Globus pallidus (tissue), 1 donor: ENCODE measurements at places on chromosomes 1 and 21.

- DNase-seq = peak; percentile 82
Measured at GRCh38 chr1:199243423-199244061, 604.7 kb downstream of the PTPRC start.

GRCh38 chr1:42336978-42337377 is 1.9 kb upstream of the FOXJ3 start:
- no peak for DNase-seq

GRCh38 chr1:71666609-71667008 is 585.8 kb upstream of the ZRANB2 start:
- no peak for DNase-seq

DNA sequence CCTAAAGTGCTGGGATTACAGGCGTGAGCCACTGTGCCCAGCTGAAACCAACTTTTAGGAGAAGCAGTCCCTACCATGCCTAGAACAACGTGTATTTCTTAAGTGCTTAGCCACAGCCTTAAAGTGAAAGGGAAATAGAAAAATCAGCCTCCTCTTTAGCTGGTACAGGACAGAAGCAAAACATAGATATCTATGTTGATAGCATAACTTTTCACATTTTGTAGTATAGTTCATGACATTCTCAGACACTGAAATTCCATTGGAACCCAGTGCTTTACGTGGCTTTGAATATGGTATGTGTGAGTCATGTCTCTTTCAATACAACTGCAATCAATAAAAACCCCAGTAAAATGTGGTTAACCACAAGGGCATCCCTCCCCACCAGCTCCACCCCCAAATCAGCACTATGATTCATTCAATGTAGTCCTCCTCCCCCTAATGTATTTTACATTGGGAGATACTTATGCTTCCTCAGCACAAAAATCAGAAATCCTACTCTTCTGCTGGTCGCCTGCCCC is 32.1 kb downstream of the TGFB2 start:
- DNase-seq = no peak

DNA sequence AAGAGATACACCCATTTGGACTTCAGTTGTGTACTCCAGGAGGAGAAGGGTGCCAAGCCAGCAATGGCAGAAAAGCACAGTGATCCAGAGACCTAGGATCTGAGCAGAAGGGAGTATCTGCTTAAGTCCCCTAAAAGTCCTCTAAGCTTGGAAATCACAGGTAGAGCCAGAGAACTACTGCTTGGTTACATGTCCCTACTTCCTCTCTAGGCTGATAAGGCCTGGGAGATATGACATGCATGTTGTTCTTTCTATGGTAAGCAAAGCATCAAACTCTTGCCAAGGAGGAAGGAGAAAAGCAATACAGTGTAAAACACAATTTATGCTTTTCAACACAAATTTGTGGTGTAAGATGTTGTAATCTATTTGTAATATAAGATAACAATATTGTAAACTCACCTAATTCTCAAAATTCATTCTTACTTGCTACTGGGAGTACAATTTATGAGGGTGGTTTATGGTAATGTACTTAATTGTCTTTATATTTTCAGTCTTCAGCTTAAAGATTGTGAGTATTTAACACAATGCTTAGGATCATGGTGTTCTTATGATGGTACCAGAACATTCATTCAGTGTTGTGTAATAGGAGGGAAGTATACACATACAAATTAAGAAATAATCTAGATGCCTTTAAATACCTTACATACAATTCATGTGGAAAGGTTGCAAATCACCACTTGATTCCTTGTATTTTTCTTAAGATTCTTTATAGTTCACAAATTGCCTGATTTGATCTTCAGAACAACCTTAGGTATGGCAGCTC is 49.1 kb upstream of the GNG12 start:
- no peak for DNase-seq

GRCh38 chr1:184752656-184753055 is 2.0 kb downstream of the EDEM3 start:
- DNase-seq = no peak

DNA sequence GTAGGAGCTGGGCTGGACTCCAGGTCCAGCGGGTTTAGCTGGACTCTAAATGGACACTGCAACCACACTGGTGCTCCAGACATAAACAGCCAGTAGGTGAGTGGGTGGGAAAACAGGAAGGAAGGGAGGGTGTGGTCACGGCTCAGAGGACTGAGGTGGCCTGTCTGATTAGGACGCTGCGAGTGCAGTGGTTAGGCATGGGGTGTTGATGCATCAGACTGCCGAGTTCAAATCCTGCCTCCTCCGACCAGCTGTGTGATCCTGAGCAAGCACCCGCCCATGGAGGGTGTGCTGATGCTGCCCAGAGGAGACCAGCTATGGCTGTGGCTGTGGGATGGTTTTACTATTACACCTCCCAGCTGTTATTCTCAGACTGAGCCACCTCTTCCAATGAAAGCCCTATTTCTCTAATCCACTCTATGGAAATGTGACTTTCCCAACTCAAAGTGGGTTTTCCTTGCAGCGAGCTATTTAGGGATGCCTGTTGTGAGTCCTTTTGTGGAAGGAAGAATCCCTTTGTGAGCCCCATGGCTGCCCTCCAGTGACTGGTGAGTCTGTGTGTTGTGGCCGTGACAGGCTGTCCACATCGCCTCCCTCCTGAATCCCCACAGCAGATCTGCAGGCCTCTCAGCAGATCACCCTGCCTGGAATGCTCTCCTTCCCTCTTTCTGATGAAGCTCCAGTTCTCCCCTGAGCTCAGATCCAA is 56.6 kb upstream of the EDN2 start:
- no peak for DNase-seq

DNA sequence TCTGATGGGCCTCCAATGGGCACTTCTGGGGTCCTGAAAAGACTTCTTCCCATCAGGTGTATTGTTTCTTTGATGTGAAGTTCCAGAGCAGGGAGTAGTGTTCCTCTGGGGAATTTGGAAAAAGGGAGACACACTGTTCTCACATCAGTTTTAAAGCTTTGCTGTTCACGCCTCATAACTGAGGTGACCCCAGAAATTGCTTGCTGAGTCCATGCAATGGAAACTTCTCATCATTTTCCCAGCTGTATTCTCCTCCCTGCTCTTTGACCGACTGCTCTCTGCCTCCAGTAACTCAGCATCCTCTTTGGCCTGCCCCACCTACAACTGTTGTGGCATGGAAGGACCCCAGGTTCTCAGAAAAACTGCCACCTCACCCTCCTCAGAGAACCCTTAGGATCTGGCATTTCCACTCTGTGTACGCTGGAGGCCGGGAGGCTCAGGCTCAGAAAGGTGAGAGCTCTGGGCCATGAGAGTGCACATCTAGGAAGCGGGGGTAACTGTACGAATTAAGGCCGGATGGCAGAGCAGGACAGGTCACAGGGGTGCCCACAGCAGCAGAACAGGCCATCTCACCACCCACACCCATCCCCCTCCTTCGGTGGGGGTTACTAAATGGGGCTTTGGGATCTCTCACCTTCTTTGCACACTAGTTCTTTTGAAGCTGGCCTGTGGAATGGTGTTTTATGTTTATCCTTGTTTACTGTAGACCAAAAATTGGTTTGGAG is 51.2 kb downstream of the STX6 start:
- DNase-seq = no peak

- no peak for DNase-seq
Measured at GRCh38 chr1:179866616-179867015, 11.0 kb downstream of the TOR1AIP2 start.

DNA sequence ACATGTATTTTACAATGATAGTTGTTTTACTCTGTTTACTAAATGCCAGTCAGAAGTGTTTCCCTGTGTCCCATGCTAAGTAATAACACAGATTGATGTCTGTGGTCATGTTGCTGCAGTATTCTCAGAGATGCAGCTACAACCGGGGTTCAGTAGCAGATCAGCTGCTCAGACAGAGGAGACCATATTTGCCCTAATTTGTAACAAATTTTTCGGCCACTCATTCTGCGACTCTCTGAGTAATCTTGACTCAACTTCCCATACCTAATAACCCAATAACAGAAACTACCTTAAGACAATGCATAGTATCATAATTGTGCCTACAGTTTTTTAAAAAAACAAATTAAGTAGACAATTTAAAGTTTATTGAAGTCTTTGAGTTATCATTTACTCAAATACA is 32.6 kb downstream of the NIBAN1 start:
- DNase-seq = no peak

DNA sequence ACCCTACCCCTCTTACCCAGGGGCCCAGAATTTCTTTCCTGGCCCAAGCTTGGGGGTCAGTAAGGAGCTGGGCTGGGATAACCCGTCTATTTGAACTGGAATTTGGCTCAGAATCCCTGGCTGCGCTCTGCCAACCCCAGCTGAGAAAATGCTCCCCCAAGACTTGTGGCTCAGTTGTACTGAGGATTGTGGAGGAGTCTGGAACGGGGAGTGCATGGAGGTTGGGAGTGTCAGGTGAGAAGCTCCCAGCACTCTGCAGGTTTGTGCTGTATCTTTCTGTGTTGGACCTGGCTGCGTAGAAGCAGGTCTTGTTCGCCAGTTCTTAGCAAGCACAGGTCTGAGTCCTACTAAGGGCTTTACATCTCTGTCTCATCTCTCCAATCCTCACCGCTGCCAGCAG is 1.6 kb downstream of the TCEA3 start:
- no peak for DNase-seq
